Vagina (tissue), 2 donors: ENCODE measurements at places on chromosomes 2 and 18. TPM values are rescaled to one million over a fixed set of nuclear protein-coding genes. Genes with fewer than 3 reads are reported as not detected.

The KIF1A gene
- total RNA-seq, result 6.1 TPM

The PTPRN gene
- 7.6 TPM for total RNA-seq

The ANO7 gene
- total RNA-seq, result 0.98 TPM

The DNAH6 gene
- total RNA-seq, result 0.49 TPM

The SLC35F6 gene
- 40.8 TPM for total RNA-seq

The APCDD1 gene
- total RNA-seq, result 110 TPM

The GPAT2 gene
- total RNA-seq, result 1.2 TPM

The SLC9A4 gene
- total RNA-seq, result not detected

- no peak for DNase-seq
- H3K27ac ChIP-seq, result no peak overlapping the region
- H3K4me1 ChIP-seq, result no peaks in the 10 kb centered on the region
- no peaks in the 10 kb centered on the region for H3K36me3 ChIP-seq
- no peak overlapping the region for H3K4me3 ChIP-seq
Measured at GRCh38 chr2:134460583-134460998, 206.7 kb downstream of the MGAT5 start.

GRCh38 chr18:36561046-36561445, 263.5 kb downstream of the FHOD3 start:
- H3K27ac ChIP-seq, result no peak overlapping the region
- H3K4me3 ChIP-seq, result no peak overlapping the region
- H3K4me1 ChIP-seq, result no peaks in the 10 kb centered on the region
- no peaks in the 10 kb centered on the region for H3K27me3 ChIP-seq
- no peak for DNase-seq

DNA sequence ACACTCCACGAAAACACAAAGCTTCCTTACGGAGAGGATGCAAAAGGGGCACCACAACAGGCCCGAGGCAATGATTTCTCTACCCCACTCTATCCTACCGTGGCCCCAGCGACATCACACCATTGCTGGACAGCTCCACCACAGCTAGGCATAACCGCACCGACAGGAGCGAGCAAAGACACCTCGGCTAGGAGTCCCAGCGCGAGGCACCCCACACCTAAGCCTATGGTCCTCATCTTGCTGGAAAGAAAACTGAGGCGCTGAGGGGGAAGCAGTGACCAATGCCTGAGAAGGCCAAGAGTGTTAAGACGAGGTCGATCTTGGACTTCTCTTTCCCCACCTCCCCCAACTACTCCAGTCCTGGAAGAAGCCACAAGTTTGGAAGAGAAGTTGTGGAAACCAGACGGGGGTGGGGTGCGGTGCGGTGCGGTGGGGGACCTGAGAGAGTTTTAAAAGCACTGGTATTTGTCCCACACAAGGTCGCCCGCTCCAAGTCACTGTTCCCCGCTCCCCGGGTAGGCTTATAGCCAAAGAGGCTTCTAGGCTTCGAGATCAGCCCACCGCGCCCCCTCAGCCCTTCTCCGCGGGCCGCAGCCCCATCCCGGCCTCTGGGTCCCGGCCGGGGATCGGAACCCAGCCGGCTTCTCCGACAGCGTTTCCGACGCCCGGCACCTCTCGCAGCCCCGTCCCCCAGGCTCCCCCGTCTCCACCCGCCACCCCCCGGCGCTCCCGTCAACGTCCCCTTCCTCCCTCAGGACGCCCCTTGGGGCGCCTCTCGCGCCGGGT, 766 bp downstream of the PDE6D start:
- H3K27ac ChIP-seq, result peak overlapping the region; percentile 89
- H3K27me3 ChIP-seq, result no peaks in the 10 kb centered on the region
- no peak for DNase-seq
- H3K4me3 ChIP-seq, result peak overlapping the region; percentile 74
- peaks cover 40% of the 10 kb centered on the region for H3K4me1 ChIP-seq

- DNase-seq, result no peak
- H3K27me3 ChIP-seq, result no peaks in the 10 kb centered on the region
- no peak overlapping the region for H3K4me3 ChIP-seq
- no peaks in the 10 kb centered on the region for H3K36me3 ChIP-seq
- no peak overlapping the region for H3K27ac ChIP-seq
- H3K4me1 ChIP-seq, result peaks cover 12% of the 10 kb centered on the region
Measured at GRCh38 chr2:85678794-85679672, 11.0 kb upstream of the SFTPB start.

DNA sequence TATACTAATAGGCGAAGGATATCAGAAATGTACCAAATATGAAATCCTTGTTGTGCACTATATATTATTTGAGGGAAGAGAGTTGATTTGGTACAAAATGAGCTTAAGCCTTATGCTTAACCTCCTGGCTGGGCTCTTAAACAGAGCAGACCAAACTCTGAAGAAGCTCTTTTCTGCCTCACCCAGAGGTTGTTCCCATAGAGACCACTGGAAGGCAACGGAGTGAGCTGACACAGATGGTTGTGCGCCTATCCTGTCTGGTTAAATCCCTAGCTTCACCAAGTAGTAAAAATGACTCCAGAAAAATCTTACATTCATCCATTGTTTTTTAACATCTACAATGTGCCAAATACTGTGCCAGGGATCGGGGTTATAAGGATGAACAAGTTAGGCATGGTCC, 55.9 kb upstream of the NOL4 start:
- H3K27ac ChIP-seq, result no peak overlapping the region
- no peaks in the 10 kb centered on the region for H3K36me3 ChIP-seq
- no peak overlapping the region for H3K4me3 ChIP-seq
- DNase-seq, result no peak
- H3K4me1 ChIP-seq, result no peaks in the 10 kb centered on the region
- no peaks in the 10 kb centered on the region for H3K27me3 ChIP-seq

GRCh38 chr2:238563551-238563950, 136.8 kb downstream of the ASB1 start:
- DNase-seq, result no peak
- no peak overlapping the region for H3K4me3 ChIP-seq
- H3K27ac ChIP-seq, result no peak overlapping the region
- no peaks in the 10 kb centered on the region for H3K27me3 ChIP-seq
- H3K36me3 ChIP-seq, result no peaks in the 10 kb centered on the region
- peaks cover 12% of the 10 kb centered on the region for H3K4me1 ChIP-seq

DNA sequence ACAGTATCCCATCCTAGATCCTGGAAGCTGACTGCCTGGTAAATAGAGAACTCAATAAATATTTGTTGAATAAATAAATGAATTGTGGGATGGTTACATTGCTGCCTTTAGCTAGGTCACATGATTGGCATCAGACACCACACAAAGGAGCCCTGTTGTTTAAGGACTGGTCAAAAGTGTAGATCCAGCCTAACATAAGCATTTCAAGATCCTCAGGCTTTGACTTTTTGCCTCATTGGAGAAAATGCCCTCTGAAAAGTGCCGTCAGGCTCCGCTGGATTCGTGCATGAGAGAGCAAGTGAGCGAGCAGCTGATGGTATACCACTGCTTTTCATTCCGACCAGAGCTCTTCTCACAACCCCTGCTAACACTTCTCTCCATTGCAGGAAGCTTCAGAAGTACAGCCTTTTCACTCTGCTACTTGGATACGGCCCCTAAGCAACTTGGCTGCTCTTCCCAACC, 1.3 kb upstream of the ZNF24 start:
- peaks cover 39% of the 10 kb centered on the region for H3K4me1 ChIP-seq
- no peak for DNase-seq
- peak overlapping the region; percentile 100 for H3K27ac ChIP-seq

- no peak for DNase-seq
- no peaks in the 10 kb centered on the region for H3K27me3 ChIP-seq
- H3K36me3 ChIP-seq, result no peaks in the 10 kb centered on the region
- H3K4me1 ChIP-seq, result peaks cover 13% of the 10 kb centered on the region
- H3K27ac ChIP-seq, result no peak overlapping the region
Measured at GRCh38 chr18:8142932-8143331, 466.3 kb upstream of the RAB12 start.

- H3K27me3 ChIP-seq, result no peaks in the 10 kb centered on the region
- H3K4me1 ChIP-seq, result no peaks in the 10 kb centered on the region
- no peaks in the 10 kb centered on the region for H3K36me3 ChIP-seq
- no peak for DNase-seq
- no peak overlapping the region for H3K27ac ChIP-seq
Measured at GRCh38 chr2:70738159-70738558, 29.8 kb downstream of the ADD2 start.

DNA sequence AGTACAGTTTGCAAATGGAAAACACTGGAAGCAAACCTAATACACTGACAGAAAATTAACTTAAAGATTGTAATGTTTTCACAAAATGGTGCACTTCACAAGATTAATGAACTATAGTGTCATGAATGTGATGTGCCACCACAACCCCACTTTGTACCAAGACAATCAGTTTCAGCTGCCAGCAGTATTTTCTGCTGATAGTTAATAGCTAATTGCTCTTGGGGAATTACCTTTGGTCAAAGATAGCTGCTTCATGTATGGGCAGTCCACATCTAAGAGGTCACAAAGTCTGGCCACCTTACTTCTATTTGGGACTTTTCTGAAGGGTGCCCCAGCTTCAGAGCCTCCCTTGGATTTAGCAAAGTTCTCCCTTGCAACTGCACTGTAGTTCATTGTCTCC, 254.0 kb downstream of the CALCRL start:
- H3K27ac ChIP-seq, result no peak overlapping the region
- no peak overlapping the region for H3K4me3 ChIP-seq
- DNase-seq, result no peak

DNA sequence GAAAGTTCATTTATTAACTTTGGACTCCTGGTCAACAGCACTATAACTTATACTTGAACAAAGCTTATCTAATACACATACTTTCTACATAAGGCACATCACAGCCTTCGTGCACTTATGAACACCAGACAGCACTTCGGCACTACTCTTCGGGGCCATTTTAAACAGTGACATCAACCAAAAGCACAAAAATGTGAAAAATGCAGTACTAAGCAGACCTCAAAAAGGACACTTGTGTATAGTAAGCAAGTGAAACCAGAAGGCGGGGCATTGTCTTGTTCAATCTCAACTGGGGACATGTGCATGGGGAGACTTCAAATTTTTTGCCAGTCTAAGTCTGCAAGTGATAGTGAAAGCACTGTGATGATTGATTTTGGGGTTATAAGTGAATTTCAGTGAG, 163.0 kb downstream of the NCKAP5 start:
- no peaks in the 10 kb centered on the region for H3K27me3 ChIP-seq
- H3K27ac ChIP-seq, result no peak overlapping the region
- H3K36me3 ChIP-seq, result no peaks in the 10 kb centered on the region
- no peak overlapping the region for H3K4me3 ChIP-seq

DNA sequence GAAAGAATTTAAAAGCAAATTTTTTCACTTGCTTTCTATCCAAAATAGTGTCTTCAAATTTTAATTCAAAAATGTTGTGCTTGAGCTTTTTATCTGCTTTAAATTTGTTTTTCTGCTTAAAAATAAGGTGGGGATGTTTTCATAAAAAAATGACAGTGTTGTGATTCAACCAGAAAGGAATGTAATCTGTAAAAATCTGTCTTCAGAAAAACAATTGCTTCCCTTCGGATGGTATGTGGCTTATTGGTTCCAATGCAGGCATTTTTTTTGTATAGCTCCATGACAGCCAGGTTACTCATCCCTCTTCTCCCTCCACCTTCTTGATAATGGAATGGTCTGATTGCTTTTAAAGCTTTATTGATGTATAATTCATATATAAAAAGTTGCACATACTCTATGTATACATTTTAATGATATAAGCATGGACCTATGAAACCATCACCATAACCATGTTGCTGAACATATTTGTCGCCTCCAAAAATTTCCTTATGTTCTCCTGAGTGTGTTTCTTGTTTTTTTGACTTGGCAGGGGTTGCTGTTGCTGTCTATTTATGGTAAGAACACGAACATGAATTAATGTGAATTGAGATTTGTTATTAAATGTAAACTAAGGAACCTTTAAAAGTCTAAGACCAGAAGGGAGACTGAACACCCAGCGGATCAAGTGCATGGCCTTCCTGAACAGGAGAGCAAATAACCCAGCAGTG, 363.7 kb upstream of the SPHKAP start:
- H3K4me1 ChIP-seq, result no peaks in the 10 kb centered on the region
- H3K36me3 ChIP-seq, result no peaks in the 10 kb centered on the region
- H3K27ac ChIP-seq, result no peak overlapping the region
- DNase-seq, result no peak
- no peak overlapping the region for H3K4me3 ChIP-seq
- H3K27me3 ChIP-seq, result no peaks in the 10 kb centered on the region

- no peaks in the 10 kb centered on the region for H3K27me3 ChIP-seq
- no peaks in the 10 kb centered on the region for H3K4me1 ChIP-seq
- DNase-seq, result no peak
- no peaks in the 10 kb centered on the region for H3K36me3 ChIP-seq
- H3K27ac ChIP-seq, result no peak overlapping the region
Measured at GRCh38 chr2:147630585-147630984, 214.2 kb upstream of the ACVR2A start.

DNA sequence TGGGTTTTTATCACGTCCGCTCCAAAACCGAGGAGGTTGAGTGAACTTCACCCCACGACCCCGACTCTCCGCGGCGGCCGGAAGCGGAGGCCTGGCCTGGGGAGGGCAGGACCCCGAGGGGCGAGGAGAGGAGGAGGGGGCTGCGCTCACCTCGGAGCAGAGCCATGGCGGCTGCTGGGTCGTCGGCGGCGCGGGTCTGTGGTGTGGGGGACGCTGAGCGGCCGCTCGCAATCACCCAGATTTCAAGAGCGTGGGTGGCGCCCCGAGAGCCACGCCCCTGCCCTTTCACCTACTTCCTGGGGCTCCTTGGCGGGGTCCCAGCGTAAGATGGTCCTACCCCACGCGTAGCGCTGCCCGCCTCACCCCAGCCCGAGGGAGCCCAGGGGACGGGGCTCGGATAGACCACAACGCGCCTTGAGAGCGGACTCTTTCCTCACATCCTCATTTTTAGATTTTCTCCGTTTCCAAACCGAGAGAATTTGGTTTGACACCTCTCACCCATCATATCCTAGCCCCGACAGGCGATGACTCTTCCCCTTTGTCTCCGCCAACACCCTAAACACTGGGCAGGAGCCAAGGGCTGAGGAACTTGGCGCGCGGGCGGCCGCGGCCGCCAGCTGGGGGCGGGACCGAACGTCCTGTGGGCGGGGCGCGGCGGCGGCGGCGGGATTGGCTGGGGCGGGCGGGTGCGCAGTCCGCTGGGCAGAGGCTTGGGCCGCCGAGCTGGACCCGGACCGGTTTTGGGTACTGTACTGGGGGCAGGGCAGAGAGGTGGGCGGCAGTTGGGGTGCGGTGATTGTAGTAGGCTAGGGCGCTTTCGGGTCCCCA, at the start of gene ACAA2:
Gene ACAA2, minus strand, starts transcription at position 215 of the 828 bp plus-strand sequence. Its CDS starts 49 bp downstream, at position 166.
- peak within 1 kb of the TSS; percentile 92 for H3K27ac ChIP-seq
- peak within 1 kb of the TSS; percentile 88 for H3K4me3 ChIP-seq
- peaks cover 26% of the 10 kb centered on the region for H3K4me1 ChIP-seq
- H3K36me3 ChIP-seq, result no peaks in the 10 kb centered on the region

DNA sequence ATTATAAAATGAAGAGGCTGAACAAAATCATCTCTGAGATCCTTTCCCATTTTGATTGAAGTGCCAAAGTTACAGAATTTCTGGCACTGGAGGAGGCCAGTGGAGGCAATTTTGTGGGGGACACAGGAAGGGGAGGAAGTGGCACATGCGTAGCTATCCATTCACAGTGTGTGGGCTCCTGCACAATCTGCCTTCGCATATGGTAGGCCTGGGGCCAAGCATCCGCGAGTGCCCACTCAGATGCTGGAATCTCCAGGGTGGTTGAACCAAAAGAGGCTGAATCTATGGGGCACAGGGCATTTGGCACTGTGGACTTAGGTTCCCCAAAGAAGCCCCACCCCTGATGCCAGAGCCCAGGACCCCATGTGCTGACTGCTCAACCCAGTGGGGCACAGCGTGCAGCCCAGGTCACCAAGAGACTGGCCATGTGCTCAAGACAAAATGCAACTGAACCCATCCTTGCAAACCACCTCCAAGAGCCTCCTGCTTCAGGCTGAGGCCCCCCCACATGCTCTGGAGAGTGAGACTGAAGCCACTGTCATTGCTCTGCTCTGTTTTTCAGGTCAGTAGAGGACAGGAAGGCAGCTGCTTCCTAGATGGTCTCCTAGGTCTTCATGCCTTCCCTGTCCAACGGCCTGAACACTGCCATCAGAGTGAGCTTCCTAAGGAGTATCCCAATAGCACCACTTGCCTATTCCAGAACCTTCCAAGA, 28.5 kb downstream of the ST8SIA5 start:
- no peaks in the 10 kb centered on the region for H3K27me3 ChIP-seq
- H3K27ac ChIP-seq, result no peak overlapping the region
- H3K4me3 ChIP-seq, result no peak overlapping the region
- H3K4me1 ChIP-seq, result no peaks in the 10 kb centered on the region
